Activated naive CD8-positive, alpha-beta T cell treated with anti-CD3 and anti-CD28 coated beads, Interleukin-2, amount 10 ng/mL, durations not matched to agents 7 days and 5 days (primary cell): ENCODE measurements at places on chromosomes 11 and 22. TPM values are rescaled to one million over a fixed set of nuclear protein-coding genes. Genes with fewer than 3 reads are reported as not detected.

DNA sequence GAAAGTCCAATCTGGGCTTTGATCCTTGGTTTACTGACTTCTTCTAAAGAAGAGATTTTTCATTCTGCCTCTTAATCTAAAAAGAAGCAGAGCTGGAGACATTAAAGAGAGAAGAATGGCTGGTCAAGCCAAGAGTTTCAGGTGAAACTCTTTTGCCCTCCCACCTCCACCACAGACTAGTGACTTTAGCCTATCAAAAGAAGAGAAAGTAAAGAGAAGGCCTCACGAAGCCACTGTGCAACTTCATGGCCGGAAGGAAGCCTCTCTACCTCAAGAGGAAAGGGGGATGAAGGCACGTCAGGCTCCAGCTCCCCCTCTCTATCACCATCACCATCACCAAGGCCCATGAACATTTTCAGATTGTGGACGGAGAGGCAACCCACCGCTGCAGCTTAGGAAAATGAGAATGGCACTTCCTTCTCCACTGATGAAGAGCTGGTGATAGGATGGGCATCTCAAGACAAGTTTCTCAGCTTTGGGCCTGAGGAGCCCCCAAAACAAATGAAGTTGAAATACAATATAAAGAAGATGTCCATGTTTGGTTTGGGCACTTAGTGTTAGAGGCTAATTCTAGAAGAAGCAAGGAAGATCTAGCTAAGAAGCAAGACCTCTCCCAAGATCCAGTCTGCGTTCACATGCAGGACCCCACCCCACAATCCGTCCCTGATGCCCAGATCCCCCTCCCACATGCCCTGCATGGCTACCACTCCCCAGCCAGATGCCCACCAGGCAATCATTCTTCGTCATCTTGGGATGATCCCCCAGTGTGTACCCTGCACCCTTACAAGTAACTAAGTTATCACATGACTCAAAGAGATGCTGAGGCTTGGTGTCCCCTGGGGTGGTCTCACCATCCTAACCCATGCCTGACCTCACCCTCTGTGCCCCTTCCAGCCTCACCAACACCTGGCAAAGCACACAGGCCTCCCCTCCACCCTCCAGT, 52.6 kb downstream of the IGSF9B start:
- DNase-seq = peak; percentile 15
- H3K27ac ChIP-seq = peak overlapping the region; percentile 42
- no peaks in the 10 kb centered on the region for H3K27me3 ChIP-seq
- peaks cover 17% of the 10 kb centered on the region for H3K36me3 ChIP-seq

GRCh38 chr11:59894616-59895015, 16.0 kb downstream of the OOSP3 start:
- H3K36me3 ChIP-seq = no peaks in the 10 kb centered on the region
- DNase-seq = no peak

DNA sequence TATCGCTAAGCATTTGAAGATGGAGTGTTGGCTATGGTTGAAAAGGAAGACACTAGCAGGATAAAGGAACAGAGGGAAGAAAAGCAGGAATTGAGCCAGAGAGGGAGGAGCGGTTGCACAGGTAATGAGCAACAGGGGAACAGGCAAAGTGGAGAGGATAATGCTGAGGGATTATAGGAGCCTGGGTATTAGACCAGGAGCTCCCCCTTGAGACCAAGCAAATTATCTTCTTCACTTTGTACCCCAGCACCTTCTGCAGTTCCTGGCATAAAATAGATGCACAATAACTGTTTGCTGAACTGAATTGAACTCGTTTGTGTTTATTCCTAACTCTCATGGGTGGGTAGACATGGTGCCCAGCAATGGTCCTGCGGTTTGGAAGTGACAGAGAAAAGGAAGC, 54.6 kb upstream of the OR5P2 start:
- H3K4me1 ChIP-seq = no peaks in the 10 kb centered on the region
- H3K27me3 ChIP-seq = peaks cover 8% of the 10 kb centered on the region
- no peak for DNase-seq
- no peaks in the 10 kb centered on the region for H3K36me3 ChIP-seq
- no peak overlapping the region for H3K27ac ChIP-seq
- no peak overlapping the region for H3K4me3 ChIP-seq

- H3K4me3 ChIP-seq = no peak overlapping the region
- H3K4me1 ChIP-seq = peaks cover 2% of the 10 kb centered on the region
- H3K27ac ChIP-seq = no peak overlapping the region
- no peak for DNase-seq
- H3K36me3 ChIP-seq = no peaks in the 10 kb centered on the region
Observed at GRCh38 chr11:33362051-33362910, 105.1 kb downstream of the HIPK3 start.

DNA sequence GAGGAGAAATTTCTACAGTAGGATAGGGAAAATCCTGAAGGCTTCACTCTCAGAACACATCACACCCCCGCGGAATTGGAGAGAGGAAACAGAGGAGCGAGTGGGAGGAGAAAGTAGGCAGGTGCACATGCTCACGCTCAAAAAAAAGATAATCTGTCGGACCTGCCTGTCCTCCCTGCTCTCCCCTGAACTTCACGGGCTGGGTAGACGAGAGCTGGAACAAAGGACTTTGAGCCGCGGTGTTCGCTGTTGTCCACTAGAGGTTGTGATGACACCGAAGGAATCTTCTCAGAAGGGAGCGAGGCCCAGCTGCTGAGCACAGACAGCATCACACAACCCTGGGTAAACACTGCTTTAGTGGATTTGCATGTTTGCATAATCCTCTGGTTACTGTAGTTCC, 5.0 kb downstream of the SEZ6L start:
- no peak for DNase-seq
- H3K4me1 ChIP-seq = no peaks in the 10 kb centered on the region
- H3K36me3 ChIP-seq = no peaks in the 10 kb centered on the region
- H3K27me3 ChIP-seq = peaks cover 36% of the 10 kb centered on the region
- no peak overlapping the region for H3K27ac ChIP-seq

Gene TBX10
- not detected for total RNA-seq

Gene TSPAN18
- 4.9 TPM for total RNA-seq
